ENCODE measurements at places on chromosomes 16 and 17. TPM values are rescaled to one million over a fixed set of nuclear protein-coding genes. Genes with fewer than 3 reads are reported as not detected.
A peak's percentile ranks its signal among the peaks of the same experiment; 100 is the strongest.

GRCh38 chr17:18946536-18946935 lies 5.4 kb upstream of the SLC5A10 start:
- no peak for DNase-seq

DNA sequence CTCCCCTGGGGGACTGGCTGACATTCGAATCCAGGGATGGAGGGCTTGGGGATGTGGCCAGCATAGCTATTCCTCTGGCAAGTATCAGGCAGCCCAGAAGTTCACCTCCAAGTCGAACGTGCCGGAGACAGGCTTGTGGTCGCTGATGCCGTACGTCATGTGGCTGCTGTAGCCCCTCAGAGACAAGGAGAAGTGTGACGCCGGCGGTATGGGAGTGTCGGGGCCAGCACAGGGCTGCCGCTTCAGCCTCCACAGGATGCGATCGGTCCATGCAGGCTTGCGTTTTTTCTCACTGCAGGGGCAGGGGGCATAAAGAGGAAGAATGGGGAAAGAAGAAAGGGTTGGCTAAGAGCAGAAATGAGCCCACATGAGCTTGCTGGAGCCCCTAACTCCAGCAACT lies 5.3 kb upstream of the MYO1C start:
- DNase-seq: no peak

DNA sequence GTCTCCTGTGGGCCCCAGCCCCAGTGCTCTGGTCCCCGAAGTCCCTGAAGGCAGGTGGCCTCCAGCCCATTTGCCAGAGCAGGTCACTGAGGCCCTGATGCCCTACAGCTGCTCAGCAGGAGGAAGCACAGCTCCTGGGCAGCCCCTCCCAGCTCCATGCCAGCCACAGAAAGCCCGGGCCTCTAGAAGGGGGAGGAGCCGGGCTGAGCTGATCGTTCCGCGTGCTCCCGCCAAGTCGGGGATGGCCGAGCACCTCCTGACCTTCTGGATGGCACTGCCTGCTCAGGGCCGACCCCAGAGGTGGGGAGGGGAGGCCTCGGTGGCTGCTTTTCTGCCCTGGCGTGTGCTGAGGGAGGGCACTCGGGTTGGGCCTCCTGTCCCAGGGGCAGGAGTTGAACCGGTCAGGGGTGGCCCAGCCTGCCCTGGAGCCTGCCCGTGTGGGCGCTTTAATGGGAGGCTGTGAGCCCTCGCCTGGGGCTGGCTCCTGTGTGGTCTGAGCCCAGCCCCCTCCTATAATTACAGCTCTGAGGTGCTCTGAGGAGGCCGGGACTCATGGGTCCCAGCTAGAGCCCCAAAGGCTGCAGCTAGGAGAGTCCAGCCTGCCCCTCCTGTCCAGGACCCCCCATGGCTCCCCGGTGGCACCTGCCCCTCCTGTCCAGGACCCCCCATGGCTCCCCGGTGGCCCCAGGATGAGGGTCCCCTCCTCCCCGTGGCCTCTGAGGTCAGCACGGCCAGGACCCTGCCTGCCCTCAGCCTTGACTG lies 29.7 kb downstream of the ZFPM1 start:
- DNase-seq: no peak

- DNase-seq: peak; percentile 86
Measured at GRCh38 chr16:81610144-81610842, 165.7 kb downstream of the CMIP start.

CNTNAP1 gene
- total RNA-seq: 41.5 TPM

GRCh38 chr17:56699186-56699894 lies 105.8 kb downstream of the NOG start:
- DNase-seq: peak; percentile 84

VAC14 gene
- total RNA-seq: 29.7 TPM

DNA sequence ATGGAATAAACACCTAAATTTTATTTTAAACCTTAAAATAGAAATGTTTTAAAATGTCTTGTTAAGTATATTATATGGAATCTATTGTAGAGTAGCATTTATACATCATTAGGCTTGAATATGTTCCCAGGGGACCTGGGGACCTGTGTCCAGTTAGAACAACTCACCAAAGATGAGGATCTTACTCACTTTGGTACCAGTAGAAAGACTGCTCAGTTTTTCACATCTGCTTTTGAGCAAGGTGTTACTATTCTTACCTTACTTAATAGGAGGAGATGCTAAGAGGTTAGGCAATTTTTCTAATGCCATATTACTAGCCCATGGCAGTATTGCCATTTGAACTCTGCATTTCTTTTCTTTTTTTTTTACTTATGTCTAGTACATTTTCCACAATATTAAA lies 14.7 kb downstream of the STXBP4 start:
- no peak for DNase-seq

DNA sequence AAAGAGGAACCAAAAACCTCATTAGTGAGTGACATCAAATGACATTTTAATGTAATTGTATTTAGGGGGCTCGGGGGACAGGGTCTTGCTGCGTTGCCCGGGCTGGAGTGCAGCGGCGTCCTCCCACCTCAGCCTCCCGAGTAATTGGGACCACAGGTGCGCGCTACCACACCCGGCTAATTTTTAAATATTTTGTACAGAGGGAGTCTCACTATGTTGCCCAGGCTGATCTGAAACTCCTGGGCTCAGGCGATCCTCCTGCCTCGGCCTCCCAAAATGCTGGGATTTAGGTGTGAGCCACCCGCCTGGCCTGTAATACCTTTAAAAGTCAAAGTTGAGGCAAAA lies 581 bp downstream of the SNRNP25 start:
- no peak for DNase-seq

DNA sequence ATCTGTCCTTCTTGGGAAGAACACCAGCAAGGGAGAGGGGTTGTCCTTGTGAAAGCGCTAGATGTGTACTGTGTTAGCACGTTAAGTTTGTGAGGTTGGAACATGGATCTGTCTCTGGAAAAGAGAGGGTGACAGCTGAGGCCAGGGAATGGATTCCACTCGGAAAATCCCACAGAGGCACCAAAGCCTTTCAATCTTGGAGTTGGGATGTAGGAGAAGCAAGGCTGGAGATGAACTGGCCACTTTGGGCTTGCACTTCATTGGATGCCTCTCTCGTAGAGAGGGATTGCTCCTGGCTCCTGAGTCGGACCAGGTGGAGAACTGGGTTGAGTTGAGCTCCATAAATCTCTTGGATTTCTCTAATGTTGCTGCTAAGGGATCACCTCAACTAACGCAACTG lies 67.2 kb downstream of the CCDC182 start:
- no peak for DNase-seq

GRCh38 chr16:12901204-12901596 lies 198 bp upstream of the SHISA9 start:
- DNase-seq: no peak

GAS2L2 gene
- not detected for total RNA-seq

GJD3 gene
- total RNA-seq: 5.9 TPM

DNA sequence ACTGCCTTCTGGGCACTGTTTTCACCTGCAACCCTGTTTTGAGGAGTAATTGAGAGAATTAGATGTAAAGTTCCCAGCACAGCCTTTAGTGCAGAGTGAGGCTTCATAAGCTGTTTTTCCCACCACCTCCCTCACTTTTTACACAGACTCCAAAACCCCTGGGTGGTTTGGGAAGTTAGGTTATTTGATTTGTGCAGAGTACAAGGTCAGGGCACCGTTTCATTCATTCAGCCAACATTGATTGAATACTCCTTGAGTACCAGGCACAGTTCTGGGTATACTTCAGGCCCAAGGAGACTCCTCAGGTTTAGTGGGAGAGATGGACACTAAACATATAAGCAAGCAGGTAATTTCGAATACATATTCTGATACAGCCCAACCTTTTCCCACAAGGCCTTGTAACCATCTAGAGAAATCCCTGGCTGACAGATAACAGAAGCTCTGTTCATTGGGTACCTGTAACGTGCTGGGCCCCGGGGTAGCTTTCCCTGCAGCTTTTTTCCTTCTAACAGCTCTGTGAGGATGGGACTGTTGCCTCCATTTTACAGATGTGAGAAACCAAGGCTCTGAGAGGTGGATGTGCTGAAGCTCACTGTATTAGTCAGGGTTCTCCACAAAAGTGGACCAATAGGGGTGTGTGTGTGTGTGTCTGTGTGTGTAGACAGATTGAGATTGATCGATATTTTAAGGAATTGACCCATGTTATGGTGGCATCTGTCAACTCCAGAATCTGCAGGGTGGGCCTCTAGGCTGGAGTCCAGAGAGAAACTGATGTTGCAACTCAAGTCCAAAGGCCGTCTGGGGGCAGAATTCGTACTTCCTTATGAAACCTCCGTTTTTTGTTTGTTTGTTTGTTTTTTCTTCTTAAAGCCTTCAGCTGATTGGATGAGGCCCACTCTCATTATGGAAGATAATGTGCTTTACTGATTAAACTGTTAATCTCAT lies 234.7 kb downstream of the SNX29 start:
- DNase-seq: no peak

DNA sequence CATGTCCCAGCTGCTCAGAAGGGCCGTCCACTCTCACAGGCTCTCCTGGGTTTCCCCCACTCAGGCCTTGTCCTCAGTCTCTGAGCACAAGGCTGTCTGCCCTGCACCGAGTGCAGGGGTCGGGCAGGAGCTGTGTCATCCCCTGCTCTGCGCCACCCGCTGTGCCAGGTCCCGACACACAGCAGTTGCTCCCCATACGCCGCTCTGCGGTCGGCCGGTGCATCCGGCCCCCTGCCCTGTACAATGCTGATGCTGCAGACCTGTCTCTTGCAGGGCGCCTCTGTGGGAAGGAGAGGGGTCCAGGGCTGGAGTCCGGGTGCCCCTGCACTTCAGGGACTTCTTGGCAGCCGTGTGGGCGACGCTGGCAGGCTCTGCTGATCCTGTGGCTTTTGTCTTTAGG lies 6.1 kb downstream of the TSC2 start:
- no peak for DNase-seq

DNA sequence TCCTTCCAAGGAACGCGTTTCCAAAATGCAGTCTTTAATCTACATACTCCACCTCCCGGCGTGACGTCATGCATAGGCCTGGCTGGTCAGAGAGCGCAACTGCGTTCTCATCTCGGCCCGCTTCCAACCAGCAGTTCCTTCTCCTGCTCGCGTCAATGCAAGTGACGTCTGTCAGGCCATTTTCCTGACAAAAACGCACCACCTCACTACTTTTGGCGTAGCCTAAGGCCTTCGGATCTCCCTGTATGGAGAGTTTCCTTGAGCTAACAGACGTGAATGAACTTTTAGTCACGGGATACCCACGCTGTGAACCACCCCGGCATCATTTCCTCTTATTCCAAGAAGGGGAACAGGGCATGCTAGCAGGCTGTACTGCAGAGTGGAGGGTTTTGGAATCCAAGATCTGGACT lies 25.0 kb downstream of the TEX14 start:
- DNase-seq: peak; percentile 72

GRCh38 chr17:77602062-77602746 lies 356.3 kb upstream of the TNRC6C start:
- peak; percentile 60 for DNase-seq

GRCh38 chr17:74217888-74218287 lies 4.5 kb downstream of the TTYH2 start:
- no peak for DNase-seq

SLC12A3 gene
- not detected for total RNA-seq

PITPNM3 gene
- 0.57 TPM for total RNA-seq

DNA sequence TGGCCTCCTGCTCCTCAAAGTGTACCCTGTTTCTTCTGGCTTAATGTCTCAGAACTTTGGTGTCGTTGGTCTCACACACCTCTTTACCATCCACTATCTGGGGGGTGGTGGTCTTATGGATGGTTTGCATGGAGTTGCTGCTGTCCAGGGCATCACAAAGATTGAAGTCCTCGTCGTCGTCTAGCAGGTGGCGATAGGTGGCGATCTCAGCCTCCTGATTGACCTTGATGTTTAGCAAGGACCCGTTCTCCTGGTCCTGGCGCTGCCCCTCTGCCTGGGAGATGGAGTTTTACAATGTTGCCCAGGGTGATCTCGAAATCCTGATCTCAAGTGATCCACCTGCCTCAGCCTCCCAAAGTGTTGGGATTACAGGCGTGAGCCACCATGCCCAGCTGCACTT lies 31.1 kb upstream of the HELZ start:
- no peak for DNase-seq

GRCh38 chr17:7580604-7581575 lies 1.5 kb downstream of the CD68 start:
- DNase-seq: no peak

CACNG3 gene
- total RNA-seq: not detected

DNA sequence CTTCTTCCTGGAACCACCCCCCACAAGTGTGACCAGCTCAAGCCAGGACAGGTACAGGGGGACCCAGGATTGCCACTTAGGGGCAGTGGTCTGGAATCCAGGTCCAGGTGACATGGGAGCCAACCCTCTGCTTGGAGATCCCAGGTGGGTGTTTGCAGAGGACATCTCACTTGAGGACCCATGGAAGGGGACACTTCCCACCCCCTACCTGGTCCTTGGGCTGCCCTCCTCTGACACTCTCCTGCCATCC lies 145.5 kb downstream of the SEC14L1 start:
- no peak for DNase-seq

- peak; percentile 28 for DNase-seq
Measured at GRCh38 chr17:44911133-44912001, 3.9 kb downstream of the GFAP start.

DNA sequence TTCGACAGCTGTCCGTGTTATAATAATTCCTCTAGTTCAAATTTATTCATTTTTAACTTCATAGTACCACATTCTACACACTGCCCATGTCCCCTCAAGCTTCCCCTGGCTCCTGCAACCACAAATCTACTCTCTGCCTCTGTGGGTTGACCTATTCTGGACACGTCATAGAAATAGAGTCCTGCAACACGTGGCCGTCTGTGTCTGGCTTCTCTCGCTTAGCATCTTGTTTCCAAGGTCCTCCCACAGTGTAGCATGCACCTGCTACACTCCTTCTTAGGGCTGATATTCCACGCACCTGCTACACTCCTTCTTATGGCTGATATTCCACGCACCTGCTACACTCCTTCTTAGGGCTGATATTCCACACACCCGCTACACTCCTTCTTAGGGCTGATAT lies 16.5 kb downstream of the SCGB1C2 start:
- DNase-seq: no peak

DNA sequence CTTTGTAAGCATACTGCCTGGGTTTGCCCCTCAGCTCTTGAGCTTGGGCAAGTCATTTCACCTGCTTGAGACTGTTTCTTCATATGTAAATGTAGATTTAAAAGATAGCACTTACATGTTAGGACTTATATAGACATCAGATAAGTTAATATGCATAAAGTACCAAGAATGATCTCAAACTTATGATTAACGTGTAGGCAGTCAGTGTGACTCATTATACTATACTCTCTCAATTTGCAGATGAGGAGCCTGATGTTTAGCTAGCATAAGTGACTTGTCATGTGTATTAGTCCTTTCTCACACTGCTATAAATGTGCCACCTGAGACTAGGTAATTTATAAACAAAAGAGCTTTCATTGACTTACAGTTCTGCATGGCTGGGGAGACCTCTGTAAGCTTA lies 690.5 kb downstream of the KCNJ2 start:
- no peak for DNase-seq

GRCh38 chr17:10683853-10684252 lies 13.5 kb downstream of the SCO1 start:
- DNase-seq: peak; percentile 75

FNDC8 gene
- not detected for total RNA-seq

TNK1 gene
- not detected for total RNA-seq
